ENCODE measurements at places on chromosomes 5 and 9. TPM values are rescaled to one million over a fixed set of nuclear protein-coding genes. Genes with fewer than 3 reads are reported as not detected.

DNA sequence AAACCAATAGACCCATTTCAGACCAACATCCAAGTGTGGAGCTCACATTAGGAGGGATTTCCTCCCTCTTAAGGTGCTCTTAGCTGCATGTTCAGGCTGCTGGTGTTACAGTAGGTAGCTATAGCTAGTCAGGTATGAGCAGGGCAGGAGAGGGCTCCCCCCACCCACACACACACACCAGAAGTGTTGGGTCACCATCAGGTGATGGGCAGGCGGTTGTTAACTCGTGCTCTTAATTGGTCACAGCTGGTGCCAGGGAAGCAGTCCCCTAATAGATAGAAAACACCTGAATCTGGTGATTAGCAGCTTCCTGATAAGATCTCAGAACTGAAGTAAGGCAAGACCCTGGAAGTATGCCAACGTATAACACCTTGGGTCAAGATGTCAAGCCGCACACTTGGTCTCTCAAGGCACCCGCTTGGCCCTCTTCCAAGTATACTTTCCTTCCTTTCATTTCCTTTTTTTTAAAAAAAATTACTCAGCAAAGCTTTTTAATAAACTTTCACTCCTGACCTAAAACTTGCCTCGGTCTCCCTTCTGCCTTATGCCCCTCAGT is 532.4 kb downstream of the DNAH5 start:
- H3K27me3 ChIP-seq: no peaks in the 10 kb centered on the region
- H3K4me1 ChIP-seq: no peaks in the 10 kb centered on the region
- H3K4me3 ChIP-seq: no peak overlapping the region
- DNase-seq: no peak

GRCh38 chr5:39656600-39656999 is 231.8 kb upstream of the DAB2 start:
- H3K4me1 ChIP-seq: peaks cover 23% of the 10 kb centered on the region
- peaks cover 35% of the 10 kb centered on the region for H3K27me3 ChIP-seq
- H3K27ac ChIP-seq: no peak overlapping the region
- no peak overlapping the region for H3K4me3 ChIP-seq

DNA sequence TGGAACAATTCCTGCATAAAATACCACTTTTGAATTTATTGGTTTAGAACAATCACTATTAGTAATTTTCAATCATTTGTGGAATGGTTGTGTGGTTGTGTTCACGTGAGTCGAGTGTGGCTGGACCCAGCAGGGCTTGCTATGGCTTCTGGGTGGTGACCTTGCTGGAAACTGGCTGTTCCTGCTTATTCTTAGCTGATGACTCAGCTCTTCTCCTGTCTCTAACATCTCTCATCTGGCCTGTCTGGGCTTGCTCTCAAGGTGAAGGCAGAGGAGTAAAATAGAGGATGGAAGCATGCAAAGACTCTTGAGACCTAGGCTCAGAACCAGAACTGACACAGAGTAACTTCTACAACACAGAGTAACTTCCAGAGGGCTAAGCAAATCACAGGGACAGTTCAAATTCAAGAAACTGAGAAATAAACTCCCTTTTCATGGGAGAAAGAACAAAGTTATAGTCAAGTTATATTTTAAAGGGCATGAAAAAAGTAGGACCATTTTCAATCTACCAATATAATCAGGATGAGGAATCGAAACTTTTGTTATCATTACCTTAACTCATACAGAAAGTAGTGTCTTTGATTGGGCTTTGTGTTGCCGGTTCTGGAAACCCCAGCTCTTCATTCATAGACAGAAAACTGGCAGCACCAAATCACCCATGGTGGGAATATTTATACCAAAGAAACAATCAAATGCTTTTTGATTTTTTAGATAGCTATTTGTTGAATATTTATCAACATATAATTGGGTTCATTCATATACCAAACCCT is 665.1 kb downstream of the CDH18 start:
- no peaks in the 10 kb centered on the region for H3K36me3 ChIP-seq
- no peak overlapping the region for H3K4me3 ChIP-seq
- H3K27ac ChIP-seq: no peak overlapping the region
- DNase-seq: no peak
- H3K4me1 ChIP-seq: no peaks in the 10 kb centered on the region

Gene LRRC14B
- total RNA-seq: not detected

DNA sequence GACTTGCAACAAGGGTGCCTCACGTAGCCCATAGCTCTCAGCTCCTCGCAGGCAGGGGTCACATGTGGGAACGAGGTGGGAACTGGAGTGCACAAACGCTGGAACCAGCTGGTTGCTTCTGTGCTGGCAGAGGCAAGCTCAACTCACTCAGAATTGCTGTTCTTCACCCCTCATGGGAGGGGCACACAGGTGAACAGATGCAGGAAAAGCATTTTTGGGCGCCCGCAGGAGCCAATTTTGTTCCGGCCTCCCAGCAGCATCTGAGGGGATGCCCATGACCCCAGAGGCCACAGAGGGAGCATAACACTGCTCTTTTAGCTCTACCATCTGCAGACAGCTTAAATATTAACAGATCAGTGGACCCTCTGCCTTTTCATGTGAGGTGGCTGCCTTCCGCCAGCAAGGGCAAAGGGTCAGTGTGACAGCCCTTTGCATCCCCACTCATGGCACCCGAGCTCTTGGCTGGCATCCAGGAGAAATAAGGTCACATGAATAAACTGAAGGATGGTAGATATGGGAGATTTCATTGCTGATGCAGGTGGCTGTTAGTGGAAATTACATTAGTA is 196.2 kb downstream of the SLCO4C1 start:
- H3K27me3 ChIP-seq: no peaks in the 10 kb centered on the region
- no peak for DNase-seq
- no peaks in the 10 kb centered on the region for H3K36me3 ChIP-seq
- H3K27ac ChIP-seq: no peak overlapping the region

Data from activated CD8-positive, alpha-beta memory T cell treated with anti-CD3 and anti-CD28 coated beads, Interleukin-2, amount 10 ng/mL, durations not matched to agents 7 days and 5 days (primary cell).